ENCODE measurements at places on chromosomes 13 and 19.

GRCh38 chr19:18649371-18650020 lies 12.7 kb downstream of the KLHL26 start:
- no peak for DNase-seq

GRCh38 chr13:27406178-27406939 lies 18.1 kb upstream of the GTF3A start:
- peak; percentile 40 for DNase-seq

- DNase-seq: no peak
Measured at GRCh38 chr13:96967248-96967745, 27.0 kb downstream of the OXGR1 start.

GRCh38 chr19:49951806-49952478 lies 9.0 kb downstream of the SIGLEC11 start:
- no peak for DNase-seq

Data from hepatic stellate cell (primary cell).